Kasumi-1 (cell line): ENCODE measurements at places on chromosomes 5 and 9.
A peak's percentile ranks its signal among the peaks of the same experiment; 100 is the strongest.

DNA sequence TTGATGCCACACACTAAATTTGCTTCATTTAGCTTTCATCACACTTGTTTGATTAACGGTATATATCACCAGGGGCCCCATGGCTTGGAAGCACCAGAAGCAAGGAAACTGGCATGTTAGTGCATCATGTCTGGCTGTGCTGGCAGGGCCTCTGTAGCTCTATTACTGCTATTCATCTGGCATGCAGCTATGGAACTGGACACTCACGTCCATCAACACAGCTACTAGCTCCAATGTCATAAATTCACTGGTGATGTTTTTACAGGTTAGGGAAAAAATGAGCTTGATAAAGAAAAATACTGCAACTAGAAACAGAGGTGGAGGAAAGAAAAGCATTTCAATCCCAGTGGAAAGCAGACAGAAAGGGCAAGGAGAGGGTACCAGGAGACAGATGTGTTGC, 343.2 kb downstream of the DEPDC1B start:
- no peak for DNase-seq

- DNase-seq: peak; percentile 50
Observed at GRCh38 chr5:171311322-171312077, 2.5 kb downstream of the TLX3 start.

- DNase-seq: no peak
Observed at GRCh38 chr9:89398621-89399020, 80.3 kb downstream of the SECISBP2 start.

DNA sequence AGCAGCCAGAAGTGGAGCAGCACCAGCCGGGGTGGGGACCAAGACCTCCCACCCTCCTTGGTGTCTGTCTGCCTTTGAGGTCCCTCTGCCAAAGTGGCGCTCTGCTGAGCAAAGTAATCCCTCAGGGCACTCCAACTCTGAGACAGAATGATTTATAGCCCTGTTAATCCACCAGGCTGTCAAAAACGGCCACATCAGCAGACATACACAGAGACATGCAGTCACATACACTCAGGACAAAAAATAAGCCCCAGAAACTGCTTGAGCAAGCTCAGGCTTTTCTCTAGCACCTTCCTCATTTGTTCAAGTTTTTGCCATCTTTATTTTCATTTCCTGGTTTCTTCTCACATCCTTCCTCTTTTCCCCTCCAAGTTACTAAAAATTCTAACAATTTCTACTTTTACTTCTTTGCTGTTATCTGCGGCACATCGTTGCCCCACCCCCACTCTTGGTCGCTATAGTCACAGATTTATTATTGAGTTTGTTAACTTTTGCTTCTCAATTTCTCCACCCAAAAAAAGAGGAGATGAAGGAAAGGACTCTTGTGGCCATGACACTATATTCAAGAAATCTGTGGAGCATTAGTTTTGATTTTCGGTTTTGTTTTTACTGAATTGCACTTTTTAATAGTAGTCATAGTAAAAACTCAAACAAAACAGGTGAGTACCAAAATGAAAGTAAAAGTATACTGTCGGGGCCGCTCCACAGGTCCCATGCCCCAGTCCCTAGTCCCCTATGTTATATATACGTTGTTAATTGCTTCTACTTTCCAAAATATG, 17.4 kb upstream of the ADRB2 start:
- peak; percentile 94 for DNase-seq

DNA sequence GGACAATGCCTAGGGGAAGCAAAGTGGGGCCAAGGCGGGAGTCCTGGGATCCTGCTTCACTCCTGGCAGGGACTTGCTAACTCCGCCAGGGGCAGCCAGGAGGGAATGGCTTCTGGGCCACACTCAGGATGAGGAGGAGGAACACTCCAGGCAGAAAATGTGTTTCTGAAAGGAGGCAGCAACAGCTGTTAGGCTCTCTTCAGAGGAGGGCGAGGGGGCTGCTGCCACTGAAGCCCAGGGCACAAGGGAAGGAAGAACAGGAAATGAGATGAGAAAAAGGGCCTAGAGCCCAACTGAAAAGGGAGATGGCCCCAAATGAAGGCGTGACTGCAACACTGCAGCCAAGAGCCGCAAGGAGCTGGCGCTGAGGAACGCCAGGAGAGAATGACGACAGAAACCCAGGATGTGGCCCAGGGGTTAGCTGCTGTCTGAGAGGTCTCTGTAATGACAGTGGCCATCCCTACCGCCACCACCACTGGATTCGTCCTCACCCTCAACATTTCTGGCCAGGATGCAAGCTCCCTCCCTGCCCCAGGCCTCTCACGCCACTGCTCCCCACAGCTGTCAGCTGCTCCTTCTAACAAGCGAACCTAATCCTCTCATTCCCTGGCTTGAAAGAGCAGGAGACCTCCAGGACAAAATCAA, 15.8 kb downstream of the PSMB7 start:
- DNase-seq: peak; percentile 70

DNA sequence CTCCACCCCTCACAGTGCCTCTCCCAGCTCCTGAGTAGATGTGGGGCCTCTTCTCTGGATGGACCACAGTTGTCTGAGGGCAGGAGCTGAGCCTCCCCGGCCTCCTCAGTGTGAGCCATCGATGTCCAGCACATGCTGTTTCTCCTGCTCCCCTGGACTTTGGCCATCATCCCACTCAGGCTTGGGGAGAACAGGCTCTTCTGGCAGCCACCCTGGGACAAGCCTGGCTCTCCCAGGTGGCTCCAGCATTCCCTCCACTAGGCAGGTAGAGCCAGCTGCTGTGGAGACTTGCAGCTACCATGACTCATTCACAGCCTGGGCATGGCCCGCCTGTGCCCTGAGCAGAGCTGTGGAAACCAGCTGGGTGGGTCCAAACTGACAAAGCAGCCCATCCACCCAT, 77.0 kb downstream of the CSNK1A1 start:
- no peak for DNase-seq

GRCh38 chr9:128707446-128707845, 5.1 kb downstream of the PKN3 start:
- DNase-seq: no peak

GRCh38 chr5:149422366-149423048, 43.4 kb upstream of the IL17B start:
- DNase-seq: peak; percentile 51

DNA sequence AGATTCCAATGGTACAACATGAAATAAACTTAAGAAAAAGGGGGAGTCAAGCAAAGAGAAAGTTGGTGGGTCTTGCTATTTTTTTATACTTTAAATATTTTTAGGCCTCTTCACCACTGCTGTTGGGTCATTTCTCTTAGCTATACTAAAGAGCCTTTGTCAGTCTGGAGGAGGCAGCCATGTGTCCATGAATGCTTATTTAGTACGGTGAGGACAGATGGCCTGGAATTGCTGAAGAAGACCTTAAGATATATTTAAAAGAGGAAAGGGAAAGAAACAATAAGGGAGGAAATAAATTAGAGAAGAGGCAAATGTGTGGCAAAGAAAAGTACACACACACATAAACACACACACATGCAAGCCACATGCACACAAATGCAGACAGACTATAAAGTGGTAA, 560.5 kb upstream of the MEF2C start:
- DNase-seq: no peak

GRCh38 chr9:91580136-91580535, 156.5 kb upstream of the NFIL3 start:
- DNase-seq: peak; percentile 2

- DNase-seq: peak; percentile 91
Observed at GRCh38 chr5:65624571-65625555, at the start of the genes SHLD3 and TRAPPC13. SHLD3 (plus strand) TSS chr5:65625027; CDS start chr5:65629588, 4,561 bp downstream. TRAPPC13 (plus strand) TSS chr5:65625027; CDS start chr5:65625061, 34 bp downstream.

DNA sequence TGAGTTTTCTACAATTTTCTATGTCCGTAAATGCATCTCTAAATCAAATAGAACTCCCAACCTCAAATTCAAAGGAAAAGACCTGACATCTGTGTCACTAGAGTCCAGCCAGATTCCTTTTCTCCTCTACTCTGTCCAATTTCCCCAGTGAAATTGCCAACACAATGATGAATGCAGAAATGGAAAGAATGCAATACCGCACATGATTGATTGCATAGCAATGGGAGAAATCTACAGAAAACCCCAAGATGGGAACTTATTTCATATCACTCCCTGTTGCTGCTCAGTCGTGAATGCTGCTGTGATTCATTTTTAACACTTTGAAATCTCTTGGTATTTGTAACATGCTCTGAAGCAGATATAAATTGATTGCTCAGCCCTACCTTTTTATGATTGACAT, 355.1 kb upstream of the TUSC1 start:
- no peak for DNase-seq

DNA sequence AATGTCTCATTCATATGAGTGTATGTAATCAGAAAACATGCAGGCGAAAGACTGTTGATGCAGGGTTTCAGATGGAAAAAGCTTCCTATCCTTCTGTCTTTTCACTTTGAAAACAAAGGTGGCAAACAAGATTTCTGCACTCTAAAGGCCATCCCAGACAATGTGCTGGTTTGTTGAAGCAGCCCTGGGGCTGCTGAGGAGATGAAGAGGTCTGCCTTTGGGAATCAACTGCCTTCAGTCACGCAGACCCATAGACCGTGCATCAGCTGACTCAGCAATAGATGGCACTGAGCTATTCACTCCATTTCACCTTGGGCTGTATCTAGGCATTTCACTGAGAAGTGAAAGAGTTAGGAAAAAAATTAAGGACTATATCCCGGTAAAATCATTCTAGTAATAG, 60.5 kb upstream of the C5orf46 start:
- DNase-seq: no peak

DNA sequence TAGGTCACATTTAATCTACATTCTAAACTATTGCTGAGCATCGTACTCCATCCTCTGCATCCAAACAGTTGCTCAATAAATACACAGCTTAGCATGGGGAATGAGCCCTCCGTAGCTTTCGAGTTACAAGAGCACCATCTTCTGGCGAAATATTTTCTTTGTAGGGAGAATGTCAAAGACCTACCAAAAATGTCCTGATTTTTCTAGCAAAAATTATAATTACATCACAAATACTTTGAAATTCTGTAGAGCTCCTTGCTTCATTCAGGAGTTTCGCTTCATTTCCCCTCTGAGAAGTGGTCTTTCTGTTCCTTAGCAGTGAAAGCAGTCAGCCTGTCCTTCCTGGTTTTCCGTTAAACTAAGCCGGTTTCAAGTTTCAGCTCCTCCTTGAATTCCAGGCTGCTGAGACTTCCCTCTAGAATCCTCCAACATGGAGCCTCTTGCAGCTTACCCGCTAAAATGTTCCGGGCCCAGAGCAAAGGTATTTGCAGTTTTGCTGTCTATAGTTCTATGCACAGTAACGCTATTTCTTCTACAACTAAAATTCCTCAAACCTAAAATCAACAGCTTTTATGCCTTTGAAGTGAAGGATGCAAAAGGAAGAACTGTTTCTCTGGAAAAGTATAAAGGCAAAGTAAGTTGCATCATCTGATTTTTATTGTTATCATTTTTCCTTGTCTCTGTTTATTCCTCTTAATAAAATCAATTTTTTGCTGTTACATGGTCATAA, at the start of gene GPX8:
GPX8 (plus strand) TSS at position 409 of the 730 bp plus-strand sequence; CDS start at position 431, 22 bp downstream.
- peak; percentile 65 for DNase-seq
